IPS DF 19.7 (cell line): ENCODE measurements at places on chromosomes 7 and 10.

GRCh38 chr7:45684910-45685618 lies 110.9 kb downstream of the ADCY1 start:
- no peak for DNase-seq

DNA sequence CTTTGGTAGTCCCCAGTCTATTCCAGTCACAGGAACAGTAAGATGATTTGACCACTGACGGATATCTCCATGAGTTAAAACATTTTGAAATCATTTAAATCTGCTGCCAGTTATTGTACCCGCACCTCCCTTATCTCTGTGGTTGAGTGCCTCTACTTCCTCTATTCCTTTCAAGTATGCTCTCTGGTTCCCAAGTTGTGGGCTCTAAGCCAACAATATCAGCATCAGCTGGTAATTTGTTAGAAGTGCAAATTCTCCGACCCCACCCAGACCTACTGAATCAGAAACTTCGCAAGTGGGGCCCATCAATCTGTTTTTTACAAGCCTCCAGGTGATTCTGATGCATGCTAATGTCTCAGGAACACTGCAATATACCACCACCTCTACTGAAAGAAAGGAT lies 235.5 kb downstream of the CCSER2 start:
- DNase-seq = no peak

GRCh38 chr10:29841724-29842649 lies 207.2 kb upstream of the SVIL start:
- no peak for DNase-seq

DNA sequence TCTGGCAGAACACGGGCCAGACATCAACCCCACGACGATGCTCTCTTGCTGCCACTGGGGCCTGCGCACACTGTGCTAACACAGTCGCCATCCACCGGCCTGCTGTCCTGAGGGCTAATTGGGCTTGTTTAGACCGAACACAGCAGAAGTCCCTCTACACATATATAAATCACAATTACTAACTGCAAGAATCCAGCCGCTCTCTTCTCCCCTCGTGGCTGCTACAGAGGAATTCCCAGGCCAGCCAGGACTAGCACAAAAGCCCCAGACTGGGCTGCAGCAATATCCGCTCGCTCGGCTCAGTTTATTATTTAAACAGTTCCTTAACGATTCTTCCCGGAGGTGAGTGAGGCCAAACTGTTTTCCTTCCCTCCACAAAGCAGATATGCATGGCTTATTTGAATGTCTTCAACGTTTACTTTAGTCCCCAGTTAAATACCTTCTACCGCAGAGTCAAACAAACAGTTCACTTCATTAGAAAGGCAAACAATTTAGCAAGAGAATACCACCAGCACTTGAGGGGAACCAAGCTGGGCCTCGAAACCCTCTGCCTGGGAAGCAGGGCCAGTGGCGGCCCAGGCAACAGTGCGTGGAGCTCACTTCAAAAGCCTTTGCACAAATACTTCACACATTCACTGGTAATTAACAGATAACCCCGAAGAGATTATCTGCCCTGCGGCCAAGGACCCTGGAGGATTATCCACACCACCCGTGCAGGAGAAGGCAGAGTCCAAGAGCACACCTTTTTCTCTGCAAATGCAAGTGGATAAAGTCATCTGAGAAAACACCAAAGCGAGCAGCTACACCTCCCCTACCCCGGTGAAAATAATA lies 145.3 kb downstream of the GLI3 start:
- peak; percentile 91 for DNase-seq

DNA sequence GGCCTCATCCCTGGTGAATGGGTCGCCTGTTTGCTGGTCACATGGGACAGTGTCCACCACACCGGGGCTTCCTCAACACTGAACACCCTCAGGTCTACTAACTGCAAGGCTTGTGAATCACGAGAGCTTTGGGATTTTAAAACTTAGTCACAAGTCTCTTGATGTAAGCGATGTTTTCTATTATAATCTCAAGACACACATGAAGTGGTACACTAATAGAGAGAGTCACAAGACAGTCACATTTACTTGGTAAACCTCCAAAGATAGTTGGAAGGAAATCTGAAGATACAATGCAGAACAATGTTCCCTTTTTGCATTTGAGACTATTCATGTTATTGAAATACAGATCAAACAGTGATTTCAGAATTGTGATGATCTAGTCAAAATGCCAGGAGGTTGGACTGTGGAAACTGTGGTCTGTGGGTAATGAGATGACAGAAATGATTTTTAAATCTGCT lies 233.1 kb upstream of the KLF6 start:
- DNase-seq = no peak

DNA sequence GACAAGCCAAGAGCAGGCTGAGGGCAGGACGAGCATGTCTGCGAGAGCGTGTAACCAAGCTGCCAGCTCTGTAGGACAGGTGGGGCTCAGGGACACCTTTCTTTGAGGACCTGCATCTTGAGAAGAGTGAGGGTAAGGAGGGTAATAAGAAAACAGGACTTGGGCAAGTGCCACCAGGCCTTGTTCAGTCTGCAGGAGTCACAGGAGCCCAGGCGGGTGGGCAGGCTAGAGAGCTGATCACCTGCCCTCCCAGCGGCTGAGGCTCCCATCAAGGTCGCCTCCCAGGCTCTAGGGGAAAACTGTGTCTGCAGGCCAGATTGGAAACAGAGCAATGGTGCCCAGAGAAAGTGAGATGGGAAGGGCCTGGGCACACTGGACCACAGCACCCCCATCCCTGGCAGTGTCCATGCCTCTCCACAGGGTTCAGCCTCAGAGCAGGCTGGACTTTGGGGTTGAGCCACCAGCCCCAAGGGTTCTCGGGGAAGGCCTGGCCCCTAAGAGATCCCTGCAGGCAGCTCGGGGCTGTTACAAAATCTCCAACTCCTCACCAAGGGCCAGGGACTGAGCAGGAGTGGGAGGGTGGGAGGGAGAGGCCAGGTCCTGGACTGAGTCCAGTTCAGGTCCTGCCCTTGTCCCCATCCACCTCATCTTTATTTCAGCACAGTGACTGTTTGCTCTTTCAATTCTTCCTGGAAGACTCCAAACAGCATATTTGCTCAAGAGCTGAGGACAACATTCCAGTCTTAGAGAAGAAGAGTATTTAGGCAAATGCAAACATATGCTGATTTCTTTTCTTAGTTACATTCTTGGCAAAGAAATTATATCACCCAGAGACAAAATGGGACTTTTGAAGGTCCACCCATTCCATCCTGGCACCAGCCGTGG lies 161.9 kb downstream of the GRID1 start:
- no peak for DNase-seq

GRCh38 chr10:729213-729612 lies 39.7 kb upstream of the DIP2C start:
- no peak for DNase-seq

DNA sequence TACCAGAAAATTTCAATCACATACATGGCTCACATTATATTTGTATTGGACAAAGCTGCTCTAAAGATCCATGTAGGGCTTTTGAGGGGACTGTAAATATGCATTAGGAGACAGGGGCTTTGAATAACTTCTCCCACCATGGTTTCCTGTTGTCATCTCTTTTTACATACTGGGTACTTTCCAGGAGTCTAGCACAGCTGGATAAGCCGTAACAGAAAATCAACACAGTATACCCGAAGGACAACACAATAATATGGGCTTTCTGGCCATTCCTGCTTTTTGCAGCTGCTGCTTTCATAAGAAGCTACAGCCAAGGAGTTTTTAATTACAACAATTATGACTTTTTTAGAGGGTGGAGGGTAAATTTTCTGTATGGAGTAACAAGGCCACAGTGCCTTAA lies 63.4 kb upstream of the SRPK2 start:
- DNase-seq = no peak

DNA sequence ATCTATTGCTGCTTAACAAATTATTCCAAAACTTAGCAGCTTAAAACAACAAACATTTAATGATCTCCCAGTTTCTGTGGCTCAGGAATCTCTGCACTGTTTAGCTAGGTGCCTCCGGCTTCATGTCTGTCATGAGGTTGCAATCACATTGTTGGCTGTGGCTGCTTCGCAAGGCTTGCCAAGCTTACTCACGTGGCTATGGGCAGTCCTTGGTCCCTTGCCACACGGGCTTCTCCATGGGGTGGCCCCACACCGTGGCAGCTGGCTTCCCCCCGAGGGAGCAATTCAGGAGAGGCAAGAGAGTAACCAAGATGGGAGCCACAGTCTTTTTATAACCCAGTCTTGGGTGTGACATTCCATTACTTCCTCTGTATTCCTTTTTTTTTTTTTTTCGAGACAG lies 67.4 kb downstream of the NEURL1 start:
- DNase-seq = no peak

GRCh38 chr7:138872576-138872975 lies 74.6 kb upstream of the ATP6V0A4 start:
- DNase-seq = no peak

DNA sequence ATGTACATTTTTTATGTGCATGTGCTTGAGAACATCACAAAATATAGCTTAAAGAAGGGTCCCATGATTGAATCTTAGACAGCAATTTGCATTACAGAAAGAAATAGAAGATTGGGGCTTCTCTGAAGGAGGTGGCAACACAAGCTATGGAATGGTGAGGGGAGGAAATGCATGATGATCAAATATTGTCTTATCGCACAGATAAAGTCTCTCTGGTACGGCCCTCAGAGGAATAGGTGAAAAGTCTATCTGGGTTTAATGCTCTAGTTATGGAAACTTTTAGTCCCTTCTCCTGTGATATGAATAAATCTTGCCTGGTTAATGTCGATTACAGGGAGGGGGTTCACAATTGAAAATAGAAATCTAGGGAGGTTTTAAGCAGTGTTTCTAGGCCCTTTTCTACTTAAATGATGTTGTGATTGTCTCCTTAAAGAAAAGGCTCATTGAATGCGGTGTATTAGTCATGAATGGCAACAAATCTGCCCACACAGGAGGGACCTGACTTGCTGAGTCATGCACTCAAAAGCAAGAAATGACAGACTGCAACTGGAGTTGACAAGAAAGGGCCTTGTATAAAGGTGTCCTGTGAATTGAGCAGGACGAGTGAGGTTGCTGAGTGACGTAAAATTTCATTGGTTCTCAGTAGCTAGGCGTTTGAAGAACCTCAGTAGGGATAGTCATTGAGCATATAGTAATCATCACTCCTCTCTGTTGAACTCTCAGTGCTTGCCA lies 133.4 kb upstream of the CSTF2T start:
- DNase-seq = no peak

- DNase-seq = no peak
Observed at GRCh38 chr7:30727061-30727945, 24.6 kb upstream of the INMT start.

GRCh38 chr7:157408258-157409101 lies 71.7 kb downstream of the DNAJB6 start:
- DNase-seq = no peak

DNA sequence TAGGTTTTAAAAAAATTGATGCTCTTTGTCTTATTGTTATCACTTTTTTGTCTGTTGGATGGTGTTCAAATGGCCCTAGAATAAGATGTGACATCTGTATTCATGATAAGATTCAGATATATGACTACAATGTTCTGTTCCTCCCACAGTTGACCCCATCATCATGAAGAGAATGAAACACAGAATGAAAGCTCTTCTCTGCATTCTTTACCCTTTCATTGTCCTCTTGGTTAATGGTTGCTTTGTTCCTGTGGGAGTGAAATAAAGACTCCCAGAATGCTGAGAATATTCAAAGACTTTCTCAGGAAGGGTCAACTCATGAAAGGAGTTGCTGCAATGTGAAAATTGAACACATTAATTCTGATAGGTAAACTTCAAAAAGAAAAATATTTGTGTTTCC lies 1015.8 kb downstream of the SORCS3 start:
- no peak for DNase-seq

- no peak for DNase-seq
Observed at GRCh38 chr7:151195616-151196450, 8.8 kb upstream of the ASB10 start.

DNA sequence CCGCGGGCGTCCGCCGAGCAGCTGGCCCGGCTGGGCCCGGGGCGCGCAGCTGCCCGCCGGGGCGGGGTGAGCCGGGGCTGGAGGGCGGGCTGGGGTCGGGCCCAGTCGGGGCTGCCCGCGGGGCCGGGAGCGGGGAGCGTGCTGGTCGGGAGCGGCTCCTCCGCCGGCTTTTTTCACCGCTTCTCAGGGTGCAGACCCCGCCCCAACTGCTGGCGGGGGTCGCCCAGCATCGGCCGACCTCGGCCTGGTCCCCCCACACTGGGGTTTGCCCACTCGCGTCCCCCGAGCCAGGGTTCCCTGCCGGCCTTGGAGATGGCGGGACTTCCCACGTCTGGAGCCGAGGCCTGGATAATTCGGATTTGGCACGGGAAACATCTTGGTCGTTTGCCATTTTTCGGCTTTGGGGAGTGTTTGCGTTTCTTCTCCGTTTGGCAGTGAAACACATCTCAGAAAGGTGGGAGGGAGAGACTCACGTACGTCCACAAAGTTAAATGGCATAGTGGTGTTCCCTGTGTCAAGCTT lies 432 bp downstream of the TMEM248 start:
- DNase-seq = no peak

DNA sequence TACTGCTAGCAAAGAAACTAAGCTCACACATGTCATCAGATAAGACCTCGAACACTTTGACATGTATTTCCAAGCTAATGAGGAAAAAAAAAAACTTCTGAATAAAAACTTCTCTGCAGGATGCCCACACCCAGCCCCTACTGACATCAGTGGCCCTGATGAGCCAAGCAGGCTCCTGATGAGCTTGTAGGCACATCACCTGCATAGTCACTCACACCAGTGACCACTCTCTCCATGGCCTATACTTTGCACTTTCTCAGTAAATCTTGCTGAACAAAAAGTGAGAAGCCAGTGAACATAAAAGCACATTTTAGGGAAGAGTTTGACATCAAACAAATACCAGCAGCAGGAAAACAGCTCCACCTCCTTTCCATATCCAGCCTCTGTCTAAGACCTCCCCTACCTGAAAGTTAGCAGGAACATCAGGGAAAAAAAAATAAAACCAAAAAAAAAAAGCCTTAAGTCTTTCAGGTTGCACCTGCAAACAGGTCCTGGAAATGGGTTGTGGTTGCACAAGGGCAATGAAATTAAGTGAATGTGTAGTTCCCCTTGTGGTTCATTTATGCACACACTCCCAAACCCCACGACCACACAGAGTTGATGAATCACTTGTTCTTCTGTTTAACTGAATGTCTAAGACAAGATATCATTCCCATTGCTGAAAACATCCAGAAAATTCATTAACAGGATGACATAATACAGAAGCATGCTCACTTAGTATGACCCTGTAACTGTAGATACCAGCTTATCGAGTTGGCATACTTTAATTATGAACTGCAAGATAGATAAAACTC lies 205.2 kb upstream of the PDE1C start:
- no peak for DNase-seq

DNA sequence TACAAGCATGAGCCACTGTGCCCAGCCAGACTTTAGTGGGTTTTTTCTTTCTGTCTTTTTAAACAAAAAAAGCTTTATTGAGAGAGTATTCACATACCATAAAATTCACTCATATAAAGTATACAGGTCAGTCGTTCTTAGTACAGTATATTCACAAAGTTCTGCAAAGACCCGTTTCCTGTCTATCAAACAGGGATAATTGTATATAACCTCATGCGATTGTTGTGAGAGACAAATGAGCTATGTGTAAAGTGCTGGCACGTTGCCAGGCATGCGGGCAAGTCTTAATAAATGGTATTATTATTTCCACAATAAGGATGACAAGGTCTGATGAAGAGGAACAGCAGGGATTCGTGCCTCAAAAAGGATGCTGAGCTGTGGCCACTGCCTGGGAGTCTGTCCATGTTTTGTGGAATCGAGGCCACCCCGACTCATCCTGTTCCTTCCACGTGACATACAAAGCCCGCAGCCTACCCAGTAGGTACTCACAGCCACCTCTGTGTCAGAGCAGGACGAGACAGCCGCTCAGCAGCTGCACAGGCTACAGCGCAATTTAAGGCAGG lies 51.6 kb downstream of the SMKR1 start:
- no peak for DNase-seq
